ENCODE measurements at places on chromosomes 13 and 19. TPM values are rescaled to one million over a fixed set of nuclear protein-coding genes. Genes with fewer than 3 reads are reported as not detected.

- no peak for DNase-seq
Observed at GRCh38 chr13:94495806-94496205, 16.3 kb upstream of the DCT start.

DNA sequence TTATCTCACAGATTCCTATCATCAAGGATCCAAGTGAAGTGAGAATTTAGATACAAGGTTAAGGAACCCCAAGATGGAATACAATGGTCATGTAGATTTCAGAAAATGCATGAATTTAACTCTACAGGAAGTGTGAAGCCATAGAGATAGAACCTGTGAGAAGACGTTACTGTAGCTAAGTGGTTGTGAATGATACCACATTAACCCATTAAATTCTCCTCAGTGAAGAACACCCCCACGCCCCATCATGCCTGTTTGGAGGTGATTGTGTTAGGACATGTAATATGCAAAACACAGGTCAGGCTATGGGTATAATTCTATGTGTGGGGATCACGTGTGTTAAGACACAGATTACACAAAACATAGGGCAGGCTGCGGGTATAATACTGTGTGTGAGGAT lies 1166.7 kb downstream of the EFNB2 start:
- no peak for DNase-seq

DNA sequence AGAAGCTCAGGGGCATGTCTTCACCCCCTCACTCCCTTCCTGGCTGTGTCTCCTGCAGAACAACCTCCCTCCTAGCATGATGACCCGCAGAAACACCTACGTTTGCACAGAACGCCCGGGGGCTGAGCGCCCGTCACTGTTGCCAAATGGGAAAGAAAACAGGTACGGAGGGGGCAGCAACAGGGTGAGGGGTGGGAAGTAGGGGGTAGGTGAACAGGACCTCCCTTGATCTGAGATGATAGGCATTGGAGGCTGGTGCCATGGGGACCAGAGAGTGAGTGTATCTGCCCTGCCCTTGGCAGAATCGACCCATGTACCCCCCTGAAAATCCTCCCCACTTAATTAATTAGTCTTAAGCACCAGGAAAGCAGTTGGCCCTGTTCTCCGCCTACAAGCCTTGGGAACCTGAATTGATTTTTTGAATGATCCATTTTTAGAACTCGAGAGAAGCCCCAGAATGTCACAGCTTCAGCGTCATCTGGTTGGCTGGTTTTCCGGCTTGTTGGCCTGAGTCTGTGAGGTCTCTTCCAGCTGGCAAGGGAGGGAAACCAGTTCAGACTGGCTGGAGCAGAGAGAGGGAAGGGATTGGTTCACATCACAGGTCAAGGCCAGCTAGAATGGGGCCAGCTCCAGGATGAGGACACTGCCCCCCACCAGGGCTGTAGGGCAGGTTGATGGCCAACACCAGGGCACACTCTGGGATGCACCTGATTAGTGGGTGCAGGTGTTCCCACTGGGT lies 28.2 kb downstream of the CKM start:
- DNase-seq: no peak

GRCh38 chr13:33730147-33730546 lies 87.8 kb upstream of the RFC3 start:
- no peak for DNase-seq

GRCh38 chr19:28405346-28405742 lies 807.6 kb downstream of the UQCRFS1 start:
- DNase-seq: no peak

- no peak for DNase-seq
Observed at GRCh38 chr13:105087945-105088344, 1447.5 kb downstream of the EFNB2 start.

DNA sequence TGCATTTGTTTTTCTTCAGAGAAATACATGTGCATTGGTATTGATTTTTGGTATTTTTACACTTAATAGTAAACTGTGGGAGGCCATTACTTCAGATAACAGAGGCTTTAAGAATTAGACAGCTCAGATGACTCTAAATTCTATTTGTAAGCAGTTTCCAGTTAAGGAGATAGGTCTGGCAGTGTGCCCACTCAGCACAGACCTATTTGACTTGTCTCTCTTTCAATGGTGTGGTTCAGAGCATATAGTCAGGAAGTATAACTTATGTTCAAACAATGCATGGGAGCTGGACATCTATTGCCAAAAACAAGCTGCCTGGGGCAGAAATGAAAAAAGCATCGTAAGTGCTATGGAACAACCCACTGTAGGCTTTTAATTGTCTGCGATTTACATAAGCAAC lies 370.7 kb downstream of the HS6ST3 start:
- DNase-seq: no peak

DNA sequence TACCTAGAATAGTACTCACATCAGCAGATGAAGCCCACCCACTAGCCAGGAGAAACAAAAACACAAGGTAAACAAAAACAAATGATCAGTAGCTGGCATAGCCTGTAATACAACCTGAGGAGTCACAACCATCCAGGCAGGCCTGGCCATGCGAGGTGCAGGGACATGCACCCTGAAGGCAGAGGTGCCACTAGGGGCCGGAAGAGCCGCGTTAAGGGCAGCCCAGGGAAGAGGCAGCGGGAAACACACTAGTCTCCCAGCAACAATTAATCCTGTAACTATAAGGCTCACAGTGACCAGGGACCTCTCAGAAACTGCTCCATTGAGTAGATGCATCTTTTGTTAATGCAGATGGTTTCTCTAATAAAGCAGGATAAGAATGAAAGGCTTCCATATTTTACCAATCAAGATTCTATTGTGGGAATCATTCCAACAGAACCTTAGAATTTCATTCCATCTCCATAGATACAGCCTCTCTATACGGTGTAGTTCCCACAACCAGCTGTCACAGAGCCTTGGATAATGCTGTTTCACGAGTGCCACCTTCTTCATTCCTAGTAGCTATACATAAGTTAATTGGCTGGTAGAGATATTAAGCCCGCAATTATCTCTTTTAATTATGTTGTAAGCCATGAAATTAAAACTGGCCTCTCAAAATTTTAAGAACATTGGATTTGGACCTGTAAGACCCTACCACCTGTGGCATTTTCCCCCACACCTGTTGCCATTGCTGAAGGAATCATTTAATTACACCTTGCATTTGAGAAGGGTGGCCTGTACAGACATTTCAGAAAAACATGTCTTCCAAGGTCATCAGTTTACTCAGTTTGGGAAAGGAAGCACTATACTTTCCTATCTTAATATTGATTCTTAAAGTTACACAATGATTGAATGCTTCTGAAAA lies 28.7 kb downstream of the ANKRD10 start:
- DNase-seq: no peak

DNA sequence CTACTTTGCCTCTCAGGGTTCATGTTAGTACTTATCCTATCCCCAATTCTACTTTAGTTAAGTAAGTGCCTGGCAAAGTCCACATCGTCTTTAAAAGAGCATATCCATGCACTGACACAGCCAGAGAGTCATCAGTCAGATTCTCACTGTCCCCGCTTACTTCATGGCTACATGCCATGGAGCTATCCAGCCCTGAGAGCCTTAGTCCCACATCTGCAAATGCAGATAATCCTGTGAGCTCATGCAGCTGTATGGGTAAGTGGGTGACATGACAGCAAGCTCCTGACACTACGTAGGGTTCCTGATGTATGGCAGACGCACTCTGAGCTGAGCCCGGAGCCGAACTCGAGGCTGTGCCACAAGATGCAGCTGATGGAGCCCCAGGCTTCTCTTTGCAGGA lies 661.5 kb downstream of the LIG4 start:
- DNase-seq: no peak

DNA sequence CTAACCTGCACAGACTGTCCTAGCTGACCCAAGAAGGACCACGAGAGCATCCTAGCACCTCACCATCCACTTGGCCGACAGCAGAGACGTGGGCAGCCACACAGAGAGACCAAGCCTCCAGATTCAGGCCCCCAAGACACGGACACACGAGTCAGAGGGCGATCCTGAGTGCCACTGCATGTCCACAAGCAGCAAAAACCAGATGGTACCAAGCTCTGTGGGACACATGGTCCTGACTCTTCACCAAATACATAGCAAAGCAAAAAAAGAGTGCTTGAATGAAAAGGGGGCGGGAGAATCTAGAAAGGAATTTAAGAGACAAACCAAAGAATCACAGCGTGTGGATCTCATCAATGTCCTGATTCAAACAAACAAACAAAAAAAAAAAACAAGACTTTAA lies 45.2 kb downstream of the MLLT1 start:
- DNase-seq: no peak

DNA sequence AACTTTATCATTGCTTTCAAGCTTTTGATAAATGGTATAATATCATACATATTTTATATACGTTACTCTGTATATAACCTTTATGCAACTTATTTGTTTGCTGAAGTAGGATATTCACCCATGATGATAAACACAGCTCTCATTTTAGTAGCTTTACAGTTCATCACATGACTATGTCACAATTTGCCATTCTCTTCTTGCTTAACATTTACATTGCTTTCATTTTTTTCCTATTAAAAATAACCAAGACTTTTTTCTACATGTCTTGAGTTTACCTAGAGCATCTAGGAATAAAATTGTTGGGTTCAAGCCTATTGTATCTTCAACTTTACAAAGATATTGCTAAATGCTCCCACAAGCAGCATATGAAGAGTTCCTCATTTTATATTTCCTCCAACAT lies 54.0 kb downstream of the KCNRG start:
- no peak for DNase-seq

DNA sequence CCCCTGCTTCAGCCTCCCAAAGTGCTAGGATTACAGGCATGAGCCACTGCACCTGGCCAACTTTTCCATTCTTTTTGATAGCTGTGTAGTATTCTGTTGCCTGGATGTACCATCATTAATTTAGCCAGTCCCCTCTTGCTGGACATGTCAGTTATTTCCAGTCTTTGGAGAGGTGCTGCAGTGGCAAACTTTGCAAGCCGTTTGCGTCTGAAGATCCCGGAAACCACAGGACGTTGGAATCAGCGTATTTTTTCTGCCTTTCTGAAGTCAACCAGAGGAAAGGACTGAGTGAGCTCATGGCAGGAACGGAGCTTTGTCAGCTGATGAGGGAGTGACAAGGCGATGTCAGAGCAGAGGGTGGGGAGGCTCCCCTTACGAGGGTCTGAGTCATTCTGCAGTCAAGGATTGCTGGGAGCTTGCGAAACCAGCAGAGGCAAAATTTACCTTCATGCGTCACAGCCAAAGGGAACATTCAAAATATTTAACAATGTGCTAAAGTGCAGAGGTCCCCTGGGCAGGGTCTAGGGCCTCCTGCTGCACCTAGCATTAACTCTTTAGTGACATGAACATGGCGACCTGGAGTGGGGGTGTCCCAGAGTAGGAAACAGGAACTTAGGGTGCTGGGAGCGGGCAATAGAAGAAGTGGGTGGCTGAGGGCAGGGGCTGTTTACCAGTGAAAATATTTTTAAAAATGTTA lies 5.6 kb downstream of the C5AR1 start:
- no peak for DNase-seq

GRCh38 chr13:30892966-30893365 lies 13.1 kb upstream of the MEDAG start:
- DNase-seq: peak; percentile 28

GRCh38 chr13:75687150-75687763 lies 51.1 kb downstream of the LMO7 start:
- no peak for DNase-seq

DNA sequence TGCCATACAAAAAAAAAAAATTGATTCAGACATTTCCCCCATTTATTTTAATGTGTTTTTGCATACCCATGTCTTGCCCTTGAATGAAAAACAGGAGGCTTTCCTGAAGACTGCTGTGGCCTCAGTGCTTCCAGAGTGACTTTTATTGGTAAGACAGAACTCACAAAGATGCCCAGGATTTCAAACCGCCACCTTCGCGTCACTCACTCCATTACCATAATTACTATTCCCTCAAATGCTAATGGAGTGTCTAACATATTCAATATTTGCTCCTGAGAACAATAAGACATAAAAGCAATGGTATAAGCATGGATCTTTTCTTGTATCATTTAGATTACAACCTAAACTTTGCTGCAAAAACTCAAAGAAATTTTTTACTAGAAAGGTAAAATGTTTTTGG lies 282.2 kb upstream of the SOX21 start:
- no peak for DNase-seq

GRCh38 chr19:11096210-11096841 lies 7.1 kb downstream of the LDLR start:
- DNase-seq: peak; percentile 50

- no peak for DNase-seq
Observed at GRCh38 chr13:65943708-65944107, 1286.4 kb downstream of the PCDH9 start.

DNA sequence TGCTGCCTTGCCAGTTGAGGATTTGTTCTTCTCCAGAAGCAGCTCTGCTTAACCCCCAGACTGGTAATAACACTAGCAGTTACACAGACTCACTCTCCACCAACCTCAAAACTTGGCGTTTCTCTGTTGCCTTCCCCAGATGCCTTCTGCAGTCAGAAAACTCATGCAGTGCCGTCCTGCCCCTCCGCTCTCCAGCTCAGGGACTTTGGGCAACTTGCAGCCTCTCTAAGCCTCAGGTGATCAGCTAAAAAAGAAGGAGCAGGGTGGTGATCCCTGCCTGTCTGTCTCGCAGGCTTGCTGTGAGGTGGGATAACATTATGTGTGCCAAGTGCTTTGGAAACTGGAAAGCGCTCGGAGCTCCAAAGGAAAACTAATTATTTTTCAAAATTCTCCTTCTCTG lies 391.6 kb downstream of the HS6ST3 start:
- no peak for DNase-seq

- no peak for DNase-seq
Observed at GRCh38 chr13:39887387-39887786, 231.9 kb downstream of the COG6 start.

DNA sequence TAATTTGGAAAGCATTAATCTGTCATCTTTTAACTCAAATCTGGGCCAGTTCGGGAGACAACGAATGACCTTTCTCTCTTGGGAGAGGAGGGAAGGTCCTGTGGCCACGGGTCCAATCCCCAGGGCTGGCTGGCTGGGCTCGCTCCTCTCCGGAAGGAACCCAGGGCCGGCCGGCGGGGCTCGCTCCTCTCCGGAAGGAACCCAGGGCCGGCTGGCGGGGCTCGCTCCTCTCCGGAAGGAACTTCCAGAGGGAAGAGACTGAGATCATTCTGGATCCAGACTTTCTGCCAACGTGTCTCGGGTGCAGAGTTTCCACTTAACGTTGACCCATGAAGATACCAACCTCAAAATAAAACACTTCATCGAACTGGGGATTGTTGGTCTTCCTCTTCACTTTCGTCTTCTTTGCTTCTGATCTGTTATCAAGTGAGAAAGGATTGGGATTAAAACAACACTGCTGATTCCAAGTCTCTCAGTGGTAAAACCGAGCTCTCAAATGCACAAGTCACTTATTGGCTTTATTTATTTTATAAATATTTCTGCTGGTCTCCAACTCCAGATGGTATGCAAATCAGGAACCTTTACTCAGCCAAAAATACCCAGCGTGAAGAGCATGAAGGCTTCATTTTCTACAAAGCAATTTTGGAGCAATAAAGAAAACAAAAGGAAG lies 53.3 kb upstream of the C13orf46 start:
- no peak for DNase-seq

The SIGLEC14 gene
- total RNA-seq: not detected

The IL12RB1 gene
- 14.6 TPM for total RNA-seq

The TYROBP gene
- 0.75 TPM for total RNA-seq

The OR4F17 gene
- total RNA-seq: not detected

The CBARP gene
- 1.6 TPM for total RNA-seq

The TNFSF9 gene
- 3.4 TPM for total RNA-seq

The ADGRE1 gene
- total RNA-seq: 12.1 TPM

The ZNF681 gene
- total RNA-seq: 2.4 TPM

The KLHL26 gene
- 13.5 TPM for total RNA-seq

The ICAM5 gene
- total RNA-seq: 2.0 TPM

The SPRED3 gene
- 3.5 TPM for total RNA-seq

The OR10H2 gene
- not detected for total RNA-seq

All from activated naive CD4-positive, alpha-beta T cell treated with anti-CD3 and anti-CD28 coated beads, Interleukin-2, amount 50 U/mL, for 72 hours (primary cell).